ENCODE measurements at places on chromosomes 5 and 9.

DNA sequence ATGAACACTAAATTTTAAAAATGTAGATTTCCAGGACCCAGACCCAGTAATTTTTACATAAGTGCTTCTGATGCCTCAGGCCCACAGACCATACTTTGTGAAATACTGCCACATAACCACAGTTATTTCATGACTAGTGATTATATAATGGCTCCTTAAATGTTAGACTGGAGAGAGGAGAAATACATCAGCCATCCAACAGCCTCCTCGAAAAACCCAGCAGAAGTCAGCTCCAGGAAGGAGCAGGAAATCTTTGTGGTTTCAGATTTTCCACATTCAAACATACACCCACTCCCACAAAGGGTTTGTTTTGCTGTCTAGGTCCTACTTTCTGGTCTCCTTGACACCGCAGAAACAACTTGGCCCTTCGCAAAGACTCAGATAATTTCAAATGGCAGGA, 455.2 kb downstream of the DTWD2 start:
- DNase-seq = no peak

DNA sequence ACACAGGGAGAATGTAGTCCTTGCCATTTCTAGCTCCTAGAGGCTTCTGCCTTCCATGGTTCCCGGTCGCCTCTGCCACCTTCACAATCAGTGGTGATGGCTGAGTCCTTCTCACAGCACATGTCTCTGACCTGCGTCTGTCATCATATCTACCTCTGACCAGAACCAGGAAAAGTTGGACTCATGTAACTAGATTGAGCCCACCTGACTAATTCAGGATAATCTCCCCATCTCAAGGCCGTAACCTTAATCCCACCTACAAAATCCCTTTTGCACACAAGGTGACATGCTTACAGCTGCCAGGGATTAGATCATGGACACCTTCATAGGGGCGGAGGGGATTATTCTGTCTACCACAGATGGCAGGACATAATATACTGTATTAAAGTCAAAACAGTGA, 375.6 kb downstream of the ICE1 start:
- no peak for DNase-seq

GRCh38 chr5:123806644-123807043, 294.7 kb downstream of the CSNK1G3 start:
- no peak for DNase-seq

DNA sequence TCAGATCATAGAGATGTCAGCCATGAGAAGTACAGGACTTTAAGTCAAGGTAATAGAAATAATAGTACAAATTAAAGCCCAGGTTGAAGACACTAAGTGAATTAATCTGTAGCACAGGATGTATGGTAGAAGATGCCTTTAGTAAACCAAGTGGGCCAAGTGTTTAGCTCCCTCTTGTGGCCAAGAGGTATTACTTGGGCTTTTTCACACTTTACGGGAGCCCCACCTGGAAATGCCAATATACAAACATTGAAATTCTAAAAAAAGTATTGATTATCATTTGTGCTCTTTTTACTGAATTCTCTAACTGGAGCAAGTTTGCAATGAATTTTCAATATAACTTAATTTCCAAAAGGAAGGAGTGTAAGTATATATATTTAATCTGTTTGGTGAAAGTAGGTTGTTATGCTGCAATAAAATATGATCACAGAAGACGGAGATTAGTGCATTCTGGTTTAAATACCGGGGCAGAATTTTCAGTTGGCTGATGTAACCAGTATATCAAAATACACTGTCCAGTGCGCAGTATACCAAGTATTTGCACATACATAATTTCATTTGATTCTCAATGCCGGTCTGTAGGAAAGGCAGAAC, 84.7 kb downstream of the PARP8 start:
- no peak for DNase-seq

DNA sequence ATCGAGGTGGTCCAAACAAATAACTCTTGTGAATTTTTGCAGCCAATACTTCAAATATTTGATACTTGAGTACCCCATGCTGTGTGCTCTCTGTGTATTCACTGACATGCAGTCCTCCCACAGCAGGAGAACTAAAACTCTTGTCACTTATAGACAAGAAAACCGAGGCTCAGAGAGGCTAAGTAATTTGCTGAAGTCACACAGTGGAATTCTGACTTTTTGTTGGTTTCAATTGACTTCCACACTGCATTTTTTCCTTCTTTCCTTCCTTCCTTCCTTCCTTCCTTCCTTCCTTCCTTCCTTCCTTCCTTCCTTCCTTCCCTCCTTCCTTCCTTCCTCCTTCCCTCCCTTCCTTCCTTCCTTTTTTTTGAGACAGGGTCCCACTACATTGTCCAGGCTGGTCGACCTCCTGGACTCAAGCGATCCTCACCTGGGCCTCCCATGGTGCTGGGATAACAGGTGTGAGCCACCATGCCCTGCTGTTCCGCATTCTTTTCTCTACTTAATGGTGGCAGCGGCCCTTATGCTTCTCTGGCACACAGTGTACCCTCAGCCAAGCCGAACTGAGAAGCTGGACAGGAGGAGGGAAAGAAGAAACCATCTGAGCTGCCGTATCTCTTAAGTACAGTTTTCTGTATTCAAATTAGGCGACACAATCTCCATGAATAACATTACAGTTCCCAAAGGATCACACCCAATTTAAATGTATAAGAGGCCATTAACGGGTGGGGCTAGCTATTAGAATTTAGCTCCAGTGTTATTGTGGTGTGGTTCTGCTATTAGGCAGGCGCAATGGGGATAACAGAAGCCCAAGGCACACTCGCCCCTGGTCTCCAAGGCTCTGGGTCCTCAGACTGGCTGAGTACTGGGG, 38.4 kb upstream of the GRHPR start:
- DNase-seq = no peak

- DNase-seq = no peak
These were observed 168.4 kb downstream of the RASEF start for GRCh38 chr9:82894548-82894947.

- DNase-seq = no peak
These were observed 32.3 kb downstream of the CNTRL start for GRCh38 chr9:121107029-121107428.

GRCh38 chr5:135953850-135954249, 933 bp downstream of the LECT2 start:
- no peak for DNase-seq

DNA sequence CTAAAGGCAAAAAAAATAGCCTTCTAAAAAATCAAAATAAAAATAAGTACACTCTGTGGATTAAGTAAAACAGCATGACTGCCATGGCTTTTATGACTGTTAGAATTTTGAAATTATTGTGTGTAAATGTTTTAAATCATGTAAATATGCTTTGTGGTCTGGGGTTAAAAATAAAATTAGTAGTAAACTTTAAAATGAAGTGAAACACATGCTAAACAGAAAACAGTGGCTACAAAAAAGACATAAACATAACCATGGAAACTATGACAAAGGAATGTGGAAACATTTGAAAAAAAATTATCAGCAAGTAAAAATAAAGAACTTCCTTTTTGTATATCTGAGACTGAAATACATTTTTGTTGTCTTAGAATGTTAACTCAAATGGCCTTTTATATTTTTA, 134.5 kb upstream of the SPEF2 start:
- no peak for DNase-seq

DNA sequence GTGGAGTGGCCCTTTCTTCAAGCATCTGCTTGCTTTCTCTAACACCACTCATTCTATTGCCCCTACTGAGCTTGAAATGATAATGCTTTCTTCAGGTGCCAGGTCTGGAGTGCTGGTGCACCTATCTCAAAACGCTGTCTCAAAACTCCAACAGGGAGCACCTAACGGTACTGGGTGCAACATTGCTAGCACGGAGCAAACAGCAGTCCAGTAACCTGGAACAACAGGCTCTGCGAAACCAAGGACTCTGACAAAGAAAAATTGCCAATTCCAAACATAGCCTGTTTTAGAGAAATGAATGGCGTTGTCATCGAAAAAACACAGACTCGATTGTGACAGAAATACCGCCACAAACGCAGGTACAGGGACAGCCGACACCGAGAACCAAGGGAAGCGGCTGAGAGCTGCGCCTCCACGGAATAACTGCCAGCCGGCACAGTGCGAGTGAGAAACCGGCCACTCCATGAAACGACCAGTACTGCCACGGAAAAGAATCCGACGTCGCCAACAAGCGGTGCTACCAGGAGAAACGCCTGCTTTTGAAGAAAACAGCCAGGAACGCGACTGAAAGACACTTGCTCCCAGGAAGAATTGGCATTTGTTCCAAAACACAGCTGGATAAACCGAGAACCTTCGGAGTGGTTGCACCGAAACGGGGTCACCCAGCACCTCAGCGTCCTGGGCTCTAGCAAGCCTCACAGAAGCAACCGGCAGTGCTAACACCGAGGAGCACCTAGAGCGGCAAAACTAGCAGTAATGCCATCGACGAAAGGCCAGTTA, 3.1 kb downstream of the ANXA2R start:
- DNase-seq = no peak

DNA sequence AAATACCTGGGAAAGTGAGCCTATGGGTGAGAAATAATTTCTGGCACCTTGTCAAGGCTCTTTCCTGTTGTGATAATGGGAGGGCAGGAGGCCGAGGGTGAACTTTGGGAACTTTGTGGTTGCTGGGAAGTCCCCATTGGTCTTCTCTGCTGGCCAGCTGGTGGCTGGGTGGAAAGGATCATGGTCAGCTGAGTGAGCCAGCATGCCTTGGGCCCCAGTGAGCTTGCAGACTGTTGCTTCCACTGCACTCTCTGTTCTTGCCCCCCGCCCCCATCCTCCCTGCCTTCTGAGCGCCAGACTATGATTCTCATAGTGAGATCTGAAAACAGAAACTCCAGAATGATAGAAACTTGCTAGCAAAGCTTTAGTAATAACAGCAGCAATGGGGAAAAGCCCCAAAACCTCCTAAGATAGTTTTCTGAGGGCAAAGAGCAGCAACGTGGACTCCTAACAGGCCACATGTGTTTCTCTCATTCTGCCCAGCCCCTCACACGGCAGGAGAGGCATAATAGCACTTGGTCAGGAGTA, 139.2 kb upstream of the SMARCA2 start:
- no peak for DNase-seq

DNA sequence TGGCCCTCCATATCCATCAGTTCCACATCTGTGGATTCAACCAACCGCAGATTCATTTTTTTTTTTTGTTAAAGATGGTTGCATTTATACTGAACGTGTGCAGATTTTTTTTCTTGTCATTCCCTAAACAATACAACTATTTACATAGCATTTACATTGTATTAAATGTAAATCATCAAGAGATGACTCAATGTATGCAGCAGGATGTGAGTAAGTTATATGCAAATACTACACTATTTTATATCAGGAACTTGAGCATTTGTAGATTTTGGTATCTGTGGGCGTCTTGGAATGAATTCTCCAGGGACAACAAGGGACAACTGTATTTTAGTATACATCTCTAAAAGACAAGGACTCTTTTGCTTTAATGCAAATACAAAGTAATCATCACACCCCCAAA, 299.2 kb upstream of the ZNF608 start:
- no peak for DNase-seq

- no peak for DNase-seq
These were observed 55.4 kb upstream of the PPARGC1B start for GRCh38 chr5:149674686-149675085.

DNA sequence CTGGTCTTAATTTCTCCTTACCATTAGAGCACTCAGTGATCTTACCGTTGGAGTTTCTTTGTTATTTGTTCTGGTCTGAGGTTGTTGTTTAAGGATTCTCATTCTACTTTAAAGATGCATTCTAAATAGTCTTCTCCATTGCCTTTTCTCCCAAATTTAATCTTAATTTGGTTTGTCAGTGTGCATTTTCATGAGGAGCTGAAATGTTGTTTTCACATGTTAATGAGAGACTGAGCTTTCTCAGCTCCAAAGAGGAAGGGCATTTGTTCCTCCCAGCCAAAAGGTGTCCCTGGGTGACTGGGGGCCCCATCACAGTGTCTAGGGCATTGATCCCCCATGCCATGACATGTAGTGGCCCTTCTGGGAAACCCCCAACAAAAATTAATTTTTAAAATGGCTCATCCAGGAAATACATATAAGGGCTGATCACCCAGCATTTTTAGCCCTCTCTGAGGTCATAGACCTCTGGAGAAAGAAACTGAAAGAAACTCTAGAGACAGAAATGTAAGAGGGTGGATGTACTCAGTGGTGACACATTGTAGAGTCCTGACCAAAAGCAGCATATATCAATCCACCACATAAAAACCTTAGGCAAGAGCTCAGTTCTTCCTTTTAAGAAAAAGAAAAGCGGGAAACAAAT, 240.4 kb upstream of the RAI14 start:
- peak; percentile 20 for DNase-seq

DNA sequence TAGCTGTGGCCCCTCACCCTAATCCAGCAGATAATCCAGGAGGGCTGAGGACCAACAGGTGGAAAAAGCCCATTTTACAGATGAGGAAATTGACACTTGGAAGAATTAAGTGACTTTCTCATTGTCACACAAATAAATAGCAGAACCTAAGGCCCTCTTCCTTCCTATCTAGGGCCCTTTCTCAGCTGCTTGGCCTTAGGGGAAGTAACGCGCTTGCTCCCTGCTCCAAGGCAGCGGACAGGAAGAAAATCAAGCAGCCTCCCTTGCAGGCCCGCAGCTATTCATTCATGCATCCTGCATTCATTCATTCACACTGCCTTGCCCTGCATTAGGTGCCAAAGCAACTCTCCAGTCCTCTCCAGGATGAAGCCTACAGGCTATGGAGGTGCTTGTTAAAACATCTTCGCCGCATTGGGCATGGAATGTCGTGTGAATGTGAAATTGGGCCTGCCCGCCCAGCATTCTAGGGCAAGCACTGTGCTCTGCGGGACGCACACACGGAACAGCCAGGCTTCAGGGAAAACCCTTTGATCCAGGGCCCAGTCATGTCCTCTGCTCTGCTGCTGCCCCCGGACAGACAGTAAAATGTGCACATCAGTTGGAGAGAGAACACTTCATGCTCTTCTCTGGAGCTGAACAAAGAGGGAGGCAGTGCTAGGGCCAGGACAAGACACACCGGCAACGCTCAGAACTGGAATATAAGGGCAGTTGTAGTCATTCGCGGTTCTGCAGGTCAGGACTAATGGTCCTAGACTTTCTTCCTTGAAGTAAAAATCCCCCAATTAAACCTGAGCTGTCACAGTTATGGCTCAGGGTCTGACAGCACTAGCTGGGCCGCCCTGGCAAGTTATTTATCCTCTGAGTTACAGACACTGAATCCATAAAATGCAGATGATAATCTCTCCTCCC, 166.0 kb downstream of the COL23A1 start:
- DNase-seq = no peak

GRCh38 chr5:115702025-115702424, 76.2 kb upstream of the TMED7 start:
- DNase-seq = no peak

Data from skeletal muscle cell (primary cell).